ENCODE measurements at places on chromosomes 3 and 15. TPM values are rescaled to one million over a fixed set of nuclear protein-coding genes. Genes with fewer than 3 reads are reported as not detected.

- no peak for DNase-seq
Measured at GRCh38 chr3:60298141-60298540, 953.1 kb downstream of the FHIT start.

DNA sequence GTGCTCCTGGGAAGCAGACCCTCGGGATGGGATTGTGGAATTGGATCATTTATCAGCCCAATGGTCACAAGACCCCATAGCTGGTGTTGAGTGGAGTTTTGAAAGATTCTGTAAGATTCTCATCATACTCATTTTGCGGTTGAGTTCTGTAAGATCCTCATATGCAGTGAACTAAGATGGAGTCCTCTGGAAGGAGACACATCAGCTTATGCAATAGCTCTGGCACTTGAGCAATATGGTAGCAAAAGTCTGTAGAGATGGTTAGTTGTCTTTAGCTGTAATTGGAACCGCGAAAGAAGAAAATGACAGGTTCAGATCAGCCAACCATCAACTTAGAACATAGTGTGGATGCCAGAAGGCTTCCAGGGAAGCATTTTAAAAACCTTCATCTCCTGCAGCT lies 184.5 kb upstream of the TSC22D2 start:
- no peak for DNase-seq

The CKMT1B gene
- total RNA-seq, result not detected

The LAMB2 gene
- 134 TPM for total RNA-seq

The SLC7A14 gene
- not detected for total RNA-seq

- no peak for DNase-seq
Measured at GRCh38 chr15:39511000-39511915, 69.6 kb upstream of the THBS1 start.

DNA sequence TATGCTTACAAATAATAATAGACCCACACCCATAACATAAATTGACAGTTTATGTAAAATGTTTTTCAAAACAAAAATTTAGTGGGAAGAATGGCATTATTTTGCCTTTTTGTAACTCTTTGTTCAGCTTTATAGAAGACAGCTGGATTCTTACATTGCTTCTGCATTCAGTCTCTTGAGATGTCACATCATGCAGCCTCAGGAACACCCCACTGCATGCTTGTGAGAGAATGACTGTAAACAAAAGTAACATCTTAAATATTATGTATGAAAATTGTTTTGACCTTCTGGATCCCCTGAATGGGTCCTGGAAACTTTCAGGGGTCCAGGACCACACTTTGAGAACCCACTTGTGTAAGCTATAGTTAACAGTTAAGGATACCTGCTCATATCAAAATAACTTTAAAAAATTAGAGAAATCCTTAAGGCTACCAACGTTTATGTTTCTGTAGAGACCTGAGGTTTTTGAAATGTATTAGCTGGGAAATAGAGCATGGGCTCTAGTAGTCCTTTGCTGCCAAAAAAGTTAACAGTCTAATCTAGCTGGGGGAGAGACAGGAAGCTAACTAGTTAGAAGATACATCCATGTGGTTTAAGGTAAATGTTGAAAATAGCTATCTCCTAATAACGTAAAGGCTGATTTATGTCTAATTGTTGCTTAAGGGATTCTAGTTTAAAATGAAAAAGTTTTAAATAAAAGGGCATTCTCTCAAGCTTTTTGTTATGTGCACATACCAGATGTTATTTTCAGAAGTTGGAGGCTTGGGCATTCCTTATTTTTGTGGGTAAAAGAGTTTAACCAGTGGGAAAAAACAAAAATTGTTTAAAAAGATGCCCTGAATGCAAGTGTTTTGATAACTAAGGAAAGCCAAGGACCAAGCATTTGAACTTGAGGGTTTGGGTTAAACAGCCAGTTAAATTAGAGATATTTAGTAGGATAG lies 3.8 kb downstream of the USP3 start:
- no peak for DNase-seq

The SHC4 gene
- under 0.01 TPM for total RNA-seq

DNA sequence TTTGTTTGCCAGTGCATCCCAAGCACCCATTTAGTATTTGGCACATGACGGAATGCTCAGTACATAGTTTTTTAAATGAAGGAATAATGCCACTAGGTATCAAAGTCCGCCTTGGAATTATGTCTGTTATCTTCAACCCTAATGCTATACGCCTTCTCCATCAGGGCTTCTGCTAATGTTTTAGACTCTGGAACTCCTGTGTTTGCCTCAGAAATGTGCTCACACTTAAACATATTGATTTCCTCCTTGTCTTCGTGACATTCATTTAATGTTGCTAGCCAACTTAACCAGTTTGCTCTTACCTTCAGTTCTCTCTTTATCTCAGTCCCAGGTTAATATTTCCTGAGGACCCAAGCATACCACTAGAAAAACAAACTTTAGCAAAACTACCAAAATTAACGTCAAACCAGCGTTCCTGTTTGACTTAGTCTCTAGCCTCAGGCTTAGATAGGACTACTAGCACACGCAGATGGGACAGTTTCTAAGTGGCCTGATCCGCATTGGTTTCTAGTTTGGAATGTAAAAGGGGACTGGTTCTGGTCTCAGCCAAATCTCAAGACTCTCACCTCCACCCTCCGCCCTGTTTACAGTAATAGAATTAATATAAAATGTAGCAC lies 81.4 kb downstream of the IL1RAP start:
- no peak for DNase-seq

GRCh38 chr3:17478673-17479072 lies 263.8 kb downstream of the TBC1D5 start:
- no peak for DNase-seq

GRCh38 chr15:85408270-85408746 lies 27.9 kb downstream of the AKAP13 start:
- no peak for DNase-seq

- no peak for DNase-seq
Measured at GRCh38 chr3:72036899-72037298, 252.0 kb upstream of the PROK2 start.

DNA sequence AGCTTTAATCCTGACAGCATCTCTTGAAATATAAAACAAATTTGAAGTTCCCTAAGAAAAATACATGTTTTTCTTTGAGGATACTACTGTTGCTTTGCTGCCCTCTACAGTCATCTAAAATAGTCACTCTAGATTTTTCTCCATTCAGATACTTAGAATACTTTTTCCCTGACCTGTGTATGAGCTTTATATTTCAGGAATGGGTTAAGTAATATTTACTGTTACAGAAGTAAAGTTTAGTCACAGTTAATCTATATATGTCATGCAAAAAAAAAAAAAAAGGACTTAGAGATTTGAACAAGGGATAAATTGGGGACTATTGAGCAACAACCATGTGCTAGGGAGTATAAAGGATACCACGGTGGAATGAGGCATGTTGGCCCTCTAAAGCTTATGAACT lies 8.8 kb downstream of the NECTIN3 start:
- no peak for DNase-seq

The NANOGP8 gene
- 0.17 TPM for total RNA-seq

The BCL2A1 gene
- total RNA-seq, result 1.8 TPM

The STAC gene
- 0.50 TPM for total RNA-seq

The GOLGA8R gene
- total RNA-seq, result 6.0 TPM

DNA sequence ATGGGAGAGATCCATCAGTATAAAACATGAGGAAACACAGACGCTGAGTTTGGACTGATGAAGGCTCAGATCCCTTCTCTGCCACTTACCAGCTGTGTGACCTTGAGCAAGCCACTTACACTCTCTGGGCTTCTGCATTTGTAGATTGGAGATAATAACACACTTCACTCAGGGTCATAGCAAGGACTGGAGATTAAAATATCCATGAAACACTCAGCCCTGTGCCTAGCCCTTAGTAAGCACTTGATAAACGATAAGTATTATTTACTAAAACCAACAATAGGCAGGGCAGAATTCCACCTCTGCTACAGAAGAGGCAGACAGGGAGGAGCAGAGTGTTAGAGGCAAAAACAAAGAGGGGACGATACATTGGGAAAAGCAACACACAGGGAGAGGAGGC lies 420.5 kb upstream of the WNT5A start:
- DNase-seq, result no peak

DNA sequence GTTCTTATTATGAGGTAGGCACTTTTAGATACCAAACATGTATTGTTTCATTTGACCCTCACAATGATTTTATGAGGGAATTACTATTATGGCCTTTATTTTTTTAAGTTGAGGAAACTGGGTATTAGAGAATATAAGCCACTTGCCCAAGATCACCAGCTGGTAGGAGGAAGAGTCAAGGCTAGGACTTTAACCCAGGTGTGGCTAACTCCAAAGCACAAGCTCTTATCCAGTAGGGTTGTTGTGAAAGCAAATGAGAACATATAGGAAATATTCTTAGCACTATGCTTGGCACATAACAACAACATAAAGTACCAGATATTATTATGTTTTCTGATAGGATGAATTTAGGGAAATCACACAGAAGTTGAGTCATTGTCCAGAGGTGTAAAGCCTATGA lies 7.9 kb downstream of the BTLA start:
- no peak for DNase-seq

The SLC28A2 gene
- 0.19 TPM for total RNA-seq

DNA sequence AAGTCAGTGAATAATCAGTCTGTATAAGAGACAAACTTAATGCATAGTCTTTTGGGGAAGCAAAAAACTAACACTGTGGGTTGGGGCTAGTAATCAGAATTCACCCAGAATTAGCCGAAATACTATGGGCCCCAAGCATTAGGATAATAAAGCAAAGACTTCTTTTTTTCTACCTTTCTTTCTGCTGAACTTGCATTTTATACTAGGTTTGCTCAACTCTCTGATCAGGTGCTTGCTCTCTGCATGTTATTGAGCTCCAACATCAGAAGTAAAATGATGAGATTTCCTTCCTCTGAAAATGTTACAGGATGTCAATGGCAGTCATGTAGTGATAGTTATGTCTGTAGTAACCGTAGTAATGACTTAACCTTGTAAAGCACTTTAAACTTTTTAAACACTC lies 216.6 kb downstream of the KCNMB2 start:
- no peak for DNase-seq

DNA sequence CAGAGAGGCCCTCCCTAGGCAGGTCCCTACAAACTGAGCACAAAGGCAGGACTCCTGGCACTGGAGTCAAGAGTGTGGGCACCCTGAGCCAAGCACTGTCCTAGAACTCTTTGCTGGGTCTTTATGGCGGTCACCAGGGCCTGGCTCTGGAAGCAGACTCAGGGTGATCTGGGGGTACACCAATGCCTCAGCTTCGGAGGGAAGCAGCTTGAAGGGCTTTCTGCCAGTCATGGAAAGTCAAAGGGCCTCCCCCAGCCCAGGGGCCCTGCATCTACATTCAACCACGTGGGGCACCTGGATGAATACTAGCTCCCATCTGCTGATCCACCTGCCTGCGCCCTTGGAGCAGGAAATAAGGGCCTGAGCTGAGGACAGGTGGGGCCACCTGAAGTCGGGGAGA lies 7.4 kb downstream of the EPB42 start:
- DNase-seq, result no peak

- no peak for DNase-seq
Measured at GRCh38 chr15:69857686-69858391, 239.9 kb downstream of the TLE3 start.

The CAV3 gene
- total RNA-seq, result not detected

The CCDC13 gene
- 2.3 TPM for total RNA-seq

The ASB14 gene
- not detected for total RNA-seq

The C15orf62 gene
- 0.19 TPM for total RNA-seq

The AHSG gene
- 965 TPM for total RNA-seq
